Muscle of arm (tissue), 14 donors: ENCODE measurements at places on chromosomes 11 and 22. TPM values are rescaled to one million over a fixed set of nuclear protein-coding genes. Genes with fewer than 3 reads are reported as not detected.

PARVG gene
- polyA plus RNA-seq = 2.6 TPM

PRR14L gene
- polyA plus RNA-seq = 26.5 TPM

DNA sequence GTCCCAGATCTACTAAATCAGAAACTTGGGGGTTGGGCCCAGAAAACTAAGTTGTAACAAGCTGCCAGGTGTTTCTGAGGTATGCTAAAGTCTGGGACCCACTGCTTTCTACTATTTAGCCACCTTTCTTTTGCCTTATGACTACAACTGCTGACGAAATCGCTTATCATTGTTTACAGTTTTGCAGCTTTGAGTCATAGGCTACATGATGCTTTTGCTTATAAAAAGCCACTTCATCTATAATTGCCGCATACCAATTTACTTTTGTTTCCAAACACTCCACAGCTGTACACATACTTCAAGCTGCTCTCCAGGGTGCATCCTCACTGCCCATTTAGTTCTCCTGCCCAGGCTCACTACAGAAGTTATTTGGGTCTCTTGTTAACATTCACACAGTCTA, 144.7 kb downstream of the ENTHD1 start:
- no peak for DNase-seq

GRCh38 chr11:28090052-28090749, 17.8 kb downstream of the KIF18A start:
- no peak for DNase-seq

DNA sequence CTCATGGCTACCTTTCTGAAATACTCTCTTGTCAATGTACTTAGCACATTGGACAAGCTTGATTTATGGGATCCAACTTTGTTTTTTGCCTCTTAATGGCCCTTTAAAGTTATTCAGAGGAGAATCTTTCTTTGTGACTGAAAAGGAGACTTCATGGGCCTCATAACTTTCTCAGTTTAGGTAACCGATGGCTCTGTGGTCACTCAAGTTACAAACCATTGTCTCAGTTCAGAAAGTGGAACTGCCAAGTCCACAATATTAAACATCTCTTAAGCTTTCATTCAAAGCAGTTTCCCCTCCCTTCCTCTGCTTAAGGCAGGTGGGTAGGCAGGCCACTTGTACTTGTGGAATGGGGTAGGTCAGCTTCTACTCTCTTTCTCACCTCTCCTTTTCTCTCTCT, 12.3 kb upstream of the ARL14EP start:
- DNase-seq = no peak

GRCh38 chr11:13297917-13298356, 20.3 kb downstream of the BMAL1 start:
- DNase-seq = no peak

DNA sequence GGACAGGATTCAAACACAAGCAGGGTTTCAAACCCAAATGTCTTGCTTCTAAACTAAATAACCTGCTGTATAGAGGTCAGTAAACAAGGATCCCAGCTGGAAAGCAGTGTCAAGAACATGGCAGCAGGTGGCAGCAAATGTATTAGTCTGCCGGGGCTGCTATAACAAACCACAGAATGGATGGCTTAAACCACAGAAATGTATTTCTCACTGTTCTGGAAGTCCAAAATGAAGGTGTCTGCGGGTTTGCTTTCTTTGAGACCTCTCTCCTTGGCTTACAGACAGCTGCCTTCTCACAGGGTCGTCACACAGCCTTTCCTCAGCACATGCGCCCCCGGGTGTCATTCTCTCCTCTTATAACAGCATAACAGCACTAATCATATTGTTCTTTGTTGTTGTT, 65.1 kb upstream of the LRRC55 start:
- DNase-seq = peak; percentile 15

DNA sequence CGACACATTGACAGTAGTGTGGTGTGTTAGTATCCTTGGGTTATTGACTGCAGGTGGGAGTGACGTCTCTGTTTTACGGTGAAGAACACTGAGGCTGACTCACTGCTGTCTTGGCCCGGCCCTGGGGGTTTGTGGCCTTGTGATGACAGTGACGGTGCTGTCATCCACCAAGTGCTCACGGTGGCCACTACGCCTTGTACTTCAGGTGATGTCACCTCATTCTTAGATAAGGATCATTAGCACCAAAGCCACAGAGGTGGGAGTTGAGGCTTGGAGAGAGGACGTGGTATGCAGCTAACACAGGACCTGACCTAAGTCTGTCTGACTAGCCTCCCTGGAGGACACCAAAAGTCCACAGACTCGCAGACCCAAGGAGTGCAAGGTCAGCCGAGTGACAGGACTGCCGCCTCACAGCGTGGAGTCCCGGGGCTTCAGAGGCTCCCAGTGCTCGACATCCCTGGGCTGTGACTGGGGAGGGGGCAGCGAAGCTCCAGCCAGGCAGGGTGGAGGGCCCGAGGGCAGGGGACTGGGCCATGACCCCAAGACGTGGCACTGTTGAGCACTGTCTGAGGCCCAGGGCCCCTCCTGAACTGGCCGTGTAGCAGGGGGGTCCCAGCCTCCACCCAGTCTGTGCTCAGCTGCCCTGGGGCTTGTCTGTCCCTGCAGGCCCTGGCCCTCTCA, 56.5 kb downstream of the NAT10 start:
- DNase-seq = no peak

FAM180B gene
- 2.9 TPM for polyA plus RNA-seq

TMPRSS4 gene
- polyA plus RNA-seq = 3.8 TPM

CNTN5 gene
- polyA plus RNA-seq = not detected

OR5B21 gene
- not detected for polyA plus RNA-seq

CNIH2 gene
- 4.7 TPM for polyA plus RNA-seq

DNA sequence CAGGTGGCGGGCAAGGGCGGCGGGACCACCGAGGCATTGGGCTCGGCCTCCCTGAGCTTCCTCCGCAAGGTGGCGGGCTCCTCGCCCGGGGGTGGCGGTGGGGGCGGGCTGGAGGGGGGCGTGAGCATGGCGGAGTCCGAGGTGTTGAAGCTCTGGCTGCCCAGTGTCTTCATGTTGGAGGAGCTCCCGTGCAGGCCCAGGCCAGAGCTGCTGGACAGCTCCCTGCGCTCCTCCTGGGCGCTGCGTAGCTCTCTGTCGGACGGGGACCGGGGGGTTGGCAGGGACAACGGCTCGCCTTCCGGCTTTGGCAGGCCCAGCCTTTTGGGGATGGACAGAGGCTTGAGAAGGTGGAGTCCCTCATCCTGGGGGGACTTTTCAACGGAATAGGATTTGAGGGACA, 43.9 kb upstream of the BID start:
- DNase-seq = no peak

NDUFS8 gene
- 66.2 TPM for polyA plus RNA-seq

DNA sequence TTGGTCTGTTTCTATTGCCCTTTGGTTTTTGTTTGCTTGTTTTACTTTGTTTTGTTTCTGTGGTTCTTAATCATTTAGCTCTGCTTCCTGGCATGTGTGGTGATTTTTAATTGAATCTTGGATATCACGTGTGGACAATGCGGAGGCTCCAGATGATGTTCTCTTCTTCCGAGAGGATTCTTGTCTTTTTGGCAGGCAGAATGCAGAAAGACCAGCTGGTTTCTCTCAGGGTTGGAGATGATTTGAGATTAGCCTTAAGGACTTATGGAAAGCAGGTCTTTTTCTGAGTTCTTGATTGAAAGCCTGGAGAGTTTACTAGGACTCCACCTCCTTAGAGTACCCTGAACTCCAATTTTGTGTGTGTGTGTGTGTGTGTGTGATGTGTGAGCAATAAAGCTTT, 21.0 kb upstream of the ANO1 start:
- no peak for DNase-seq

TPH1 gene
- 0.58 TPM for polyA plus RNA-seq

GRCh38 chr11:93921695-93922468, 71.5 kb upstream of the VSTM5 start:
- peak; percentile 3 for DNase-seq

- peak; percentile 19 for DNase-seq
Observed at GRCh38 chr11:102560555-102561011, 30.0 kb upstream of the MMP7 start.

- DNase-seq = no peak
Observed at GRCh38 chr11:7603031-7603781, 70.1 kb downstream of the CYB5R2 start.

ZNRF3 gene
- polyA plus RNA-seq = 13.1 TPM

NLRP14 gene
- polyA plus RNA-seq = not detected

CEND1 gene
- polyA plus RNA-seq = 0.39 TPM

GRCh38 chr11:85231588-85231987, 395.6 kb downstream of the DLG2 start:
- DNase-seq = no peak

RIC3 gene
- polyA plus RNA-seq = 0.26 TPM

DNA sequence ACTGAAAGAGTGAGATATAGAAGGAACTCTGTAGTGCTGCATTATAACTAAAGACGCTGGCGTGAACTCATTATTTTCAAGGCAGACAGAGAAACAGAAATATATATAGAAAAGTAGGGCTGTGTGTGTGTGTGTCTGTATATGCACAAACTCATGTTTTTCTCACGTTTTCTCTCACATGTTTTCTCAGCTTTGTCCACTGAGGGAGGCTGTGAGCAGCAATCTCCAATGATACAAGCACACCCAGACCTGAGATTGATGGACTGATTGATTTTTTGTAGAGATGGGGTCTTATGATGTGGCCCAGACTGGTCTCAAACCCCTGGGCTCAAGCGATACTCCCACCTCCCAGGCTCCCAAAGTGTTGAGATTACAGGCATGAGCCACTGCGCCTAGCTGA, 122.5 kb downstream of the SERGEF start:
- DNase-seq = no peak

- DNase-seq = no peak
Observed at GRCh38 chr22:45975164-45976161, 1.5 kb downstream of the WNT7B start.

MMP13 gene
- 0.07 TPM for polyA plus RNA-seq

- DNase-seq = no peak
Observed at GRCh38 chr11:94803491-94803890, 35.3 kb downstream of the AMOTL1 start.

DNA sequence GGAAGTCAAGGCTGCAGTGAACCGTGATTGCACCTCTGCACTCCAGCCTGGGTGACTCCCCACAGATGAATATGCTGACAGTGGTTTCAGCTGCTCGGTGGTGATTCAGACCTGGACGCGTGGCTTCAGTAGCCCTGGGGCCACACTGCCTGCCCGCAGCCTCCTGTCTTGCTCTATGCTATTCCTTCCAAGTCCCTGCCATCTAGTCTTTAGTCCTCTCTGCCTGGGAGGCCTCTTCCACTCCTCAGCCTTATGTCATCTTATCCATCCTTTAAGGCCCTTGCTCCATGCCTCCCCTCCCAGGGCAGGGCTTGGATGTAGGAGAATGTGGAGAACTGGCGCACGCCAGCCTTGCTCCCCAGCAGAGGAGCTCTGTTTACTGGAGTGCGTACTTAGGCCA, 23.0 kb downstream of the YDJC start:
- DNase-seq = no peak

DNA sequence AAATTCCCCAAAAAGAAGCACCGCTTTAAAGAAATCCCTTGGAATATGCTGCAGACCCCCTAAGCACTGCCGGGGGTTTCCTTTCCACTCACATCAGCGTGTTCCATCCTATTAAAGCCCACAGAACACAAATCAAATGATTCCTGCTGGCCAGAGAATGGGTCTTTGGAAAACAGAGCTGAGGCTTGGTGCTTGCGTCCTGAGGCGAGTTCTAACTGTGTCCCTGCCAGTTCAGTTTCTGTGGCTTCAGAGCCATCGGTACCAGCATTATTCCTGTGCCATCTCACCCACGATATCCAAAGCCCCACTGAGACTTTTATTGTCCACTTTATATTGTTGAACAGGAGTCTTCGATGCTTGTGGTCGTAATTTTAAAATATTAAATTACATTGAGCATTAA, 142.0 kb upstream of the SYT13 start:
- no peak for DNase-seq

LYVE1 gene
- polyA plus RNA-seq = 111 TPM

DNA sequence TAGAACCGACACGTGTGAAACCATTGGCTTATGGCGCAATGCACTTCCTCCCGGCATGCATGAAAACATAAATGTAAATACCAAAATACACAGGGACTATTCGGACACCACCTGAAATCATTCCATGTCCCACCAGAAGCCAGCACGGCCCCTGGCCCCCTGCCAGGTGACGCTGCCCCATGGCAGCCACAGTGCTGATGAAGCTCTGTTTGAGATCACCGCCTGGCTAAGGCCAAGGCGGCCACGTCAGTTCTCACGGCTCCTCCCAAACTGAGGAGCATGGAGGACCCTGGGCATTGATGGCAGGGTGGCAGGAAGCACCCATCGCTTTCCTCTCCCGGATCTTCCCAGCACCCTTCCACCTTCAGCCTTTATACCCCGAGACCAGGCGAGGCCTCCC, 89.5 kb downstream of the CDKN1C start:
- DNase-seq = no peak

DNA sequence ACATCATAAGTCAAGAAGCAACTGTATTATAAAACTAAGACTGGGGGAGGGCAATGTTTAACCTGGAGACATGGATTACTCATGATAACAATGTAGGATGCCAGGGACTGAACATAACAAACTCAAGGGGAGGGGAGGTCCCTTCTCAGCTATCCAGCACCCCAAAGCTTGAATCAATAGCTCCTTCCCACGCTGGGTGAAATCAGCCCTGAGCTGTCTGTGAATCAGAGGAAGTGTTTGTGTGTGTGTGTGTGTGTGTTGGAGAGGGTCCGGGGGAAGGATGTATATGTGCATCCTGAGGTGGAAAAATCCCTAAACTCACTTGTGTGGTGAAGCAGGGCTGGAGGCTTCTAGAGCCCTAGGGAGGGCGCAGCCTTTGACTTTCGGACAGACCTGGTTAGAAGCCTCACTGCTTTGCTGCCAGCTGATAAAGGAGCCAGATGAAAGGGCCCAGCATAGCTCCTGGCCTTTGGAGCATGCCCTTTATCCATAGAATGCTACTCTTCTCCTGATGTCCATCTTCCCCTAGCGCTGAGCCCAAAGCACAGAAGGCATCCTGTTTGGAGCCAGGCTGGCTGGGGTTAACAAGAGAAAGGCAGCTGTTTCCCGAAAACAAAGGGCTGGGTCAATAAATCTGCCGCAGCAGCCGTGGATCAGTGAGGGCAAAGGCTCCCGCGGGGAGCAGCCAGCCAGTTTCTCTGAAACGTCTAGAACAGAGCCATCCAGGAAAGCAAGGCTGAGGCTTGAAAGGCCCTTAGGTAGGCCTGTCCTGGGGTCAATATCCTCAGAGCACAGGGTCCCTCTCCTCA, 35.8 kb downstream of the TNKS1BP1 start:
- DNase-seq = no peak

DNA sequence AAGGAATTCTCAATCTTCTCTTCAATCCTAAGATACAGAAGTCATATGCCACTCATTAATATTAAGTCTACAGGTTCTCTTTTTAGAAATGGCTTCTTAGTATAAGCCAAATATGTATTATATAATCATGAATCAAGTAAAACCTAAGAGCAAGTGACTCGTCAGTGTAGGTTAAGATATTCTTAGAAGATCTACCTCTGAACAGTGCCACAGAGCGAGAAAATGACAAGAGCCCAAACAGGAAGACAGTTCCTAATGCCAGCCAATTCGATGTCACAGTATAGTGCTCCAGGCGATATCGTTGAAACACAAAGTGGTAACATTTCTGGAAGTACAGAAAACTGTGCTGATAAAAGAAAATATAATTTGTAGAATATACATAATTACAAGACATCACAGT, 33.3 kb downstream of the ALG9 start:
- DNase-seq = no peak

GRCh38 chr11:113593698-113594308, 112.3 kb downstream of the TMPRSS5 start:
- DNase-seq = no peak

- peak; percentile 21 for DNase-seq
Observed at GRCh38 chr11:47889714-47890441, 41.7 kb upstream of the NUP160 start.

TRPM5 gene
- 0.05 TPM for polyA plus RNA-seq

- no peak for DNase-seq
Observed at GRCh38 chr22:43234264-43234988, 47.5 kb upstream of the TTLL12 start.
